ENCODE measurements at places on chromosomes 2 and 18. TPM values are rescaled to one million over a fixed set of nuclear protein-coding genes. Genes with fewer than 3 reads are reported as not detected.

- no peak for ATAC-seq
Observed at GRCh38 chr2:120726245-120726644, 9.4 kb upstream of the GLI2 start.

DNA sequence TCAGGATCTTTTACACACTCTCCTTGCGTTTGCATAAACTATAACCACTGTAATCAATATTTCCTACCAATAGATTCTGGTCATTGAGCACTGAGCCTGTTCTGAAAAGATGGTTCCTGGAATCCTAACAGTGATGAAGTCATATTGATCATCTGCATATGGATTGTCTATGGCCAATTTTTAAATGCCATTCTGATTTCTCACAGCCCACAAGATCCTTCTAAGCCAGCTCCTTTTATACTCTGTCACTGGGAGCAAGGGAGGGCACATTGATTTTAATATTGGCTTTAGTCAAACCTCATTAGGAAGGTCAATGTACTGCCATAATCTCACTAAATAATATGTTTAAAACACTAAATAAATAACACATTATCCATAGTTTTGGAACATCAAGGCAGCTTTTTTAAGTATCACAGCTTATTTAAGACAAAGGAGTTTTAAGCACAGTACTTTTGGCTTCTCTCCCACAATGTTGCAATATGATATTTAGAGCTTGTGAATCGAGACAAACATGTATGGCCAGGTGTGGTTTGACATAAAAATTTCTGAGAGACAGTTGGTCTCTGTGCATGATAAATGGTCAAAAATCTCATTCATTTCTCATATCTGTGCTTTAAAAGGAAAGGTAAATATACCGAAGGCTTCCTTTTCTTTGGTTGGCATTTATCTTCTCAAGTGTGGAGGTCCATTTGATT lies 267.3 kb downstream of the MTX2 start:
- ATAC-seq = peak; percentile 64

DNA sequence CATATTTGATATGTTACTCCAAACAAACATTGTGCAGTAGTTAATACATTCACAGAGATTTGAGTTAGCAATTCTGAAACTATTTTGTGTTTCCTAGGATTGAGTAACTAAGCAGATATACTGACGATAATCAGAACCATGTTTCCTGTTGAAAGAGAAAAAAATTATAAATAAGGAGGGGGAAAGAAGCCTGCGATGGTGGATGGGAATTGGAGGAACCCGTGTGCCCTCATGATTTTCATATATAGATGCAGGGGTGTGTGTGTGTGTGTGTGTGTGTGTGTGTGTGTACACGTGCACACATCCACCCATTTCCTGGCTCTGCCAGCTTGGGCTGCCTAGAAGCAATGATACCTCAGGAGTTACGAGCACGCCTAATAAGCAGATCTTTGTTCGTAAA lies 56.9 kb downstream of the LPIN2 start:
- no peak for ATAC-seq

DNA sequence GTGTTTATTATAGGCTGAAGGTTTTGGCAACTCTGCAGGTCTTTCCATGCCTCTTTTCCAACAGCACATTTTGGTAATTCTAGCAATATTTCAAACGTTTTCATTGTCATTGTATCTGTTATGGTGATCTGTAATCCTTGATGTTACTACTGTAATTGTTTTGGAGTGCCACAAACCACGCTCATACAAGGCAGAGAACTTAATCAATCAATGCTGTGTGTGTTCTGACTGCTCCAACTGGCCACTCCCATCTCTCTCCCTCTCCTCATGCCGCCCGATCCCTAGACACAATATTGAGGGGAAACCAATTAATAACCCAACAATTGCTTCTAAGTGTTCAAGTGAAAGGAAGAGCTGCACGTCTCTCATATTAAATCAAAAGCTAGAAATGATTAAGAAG lies 32.9 kb downstream of the HDLBP start:
- ATAC-seq = no peak

TNP1 gene
- not detected for total RNA-seq

DNA sequence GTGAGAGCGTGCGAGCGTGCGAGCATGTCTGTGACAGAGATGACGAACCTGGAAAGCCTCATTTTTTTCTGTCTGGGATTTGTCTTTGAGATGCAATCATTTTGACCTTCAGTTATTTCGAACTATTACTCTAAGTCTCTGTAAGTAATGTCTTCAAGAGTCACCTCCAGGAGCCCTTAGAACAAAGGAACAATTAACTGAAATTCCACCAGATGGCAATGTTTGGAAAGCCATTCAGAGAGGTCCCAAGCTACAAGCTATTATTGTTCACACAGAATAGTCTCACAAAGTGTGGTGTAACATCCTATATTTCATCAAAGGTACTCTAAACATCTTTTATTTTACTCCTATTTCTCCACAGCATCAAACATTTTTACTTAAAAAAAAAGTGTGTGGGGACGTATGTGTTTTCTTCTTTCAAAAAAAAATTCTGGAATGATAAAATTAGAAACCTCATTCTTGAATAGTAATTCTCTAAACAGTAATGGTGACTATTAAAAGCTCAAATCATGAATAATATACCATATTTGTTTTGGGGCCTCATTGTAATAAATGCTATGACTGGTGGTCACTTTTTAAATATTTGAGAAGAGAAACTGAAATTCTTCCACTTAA lies 35.1 kb upstream of the MAPRE2 start:
- peak; percentile 57 for ATAC-seq

FOXD4L1 gene
- 0.16 TPM for total RNA-seq

PCARE gene
- 0.08 TPM for total RNA-seq

GRCh38 chr2:230784795-230785194 lies 72.2 kb downstream of the CAB39 start:
- ATAC-seq = peak; percentile 27

DNA sequence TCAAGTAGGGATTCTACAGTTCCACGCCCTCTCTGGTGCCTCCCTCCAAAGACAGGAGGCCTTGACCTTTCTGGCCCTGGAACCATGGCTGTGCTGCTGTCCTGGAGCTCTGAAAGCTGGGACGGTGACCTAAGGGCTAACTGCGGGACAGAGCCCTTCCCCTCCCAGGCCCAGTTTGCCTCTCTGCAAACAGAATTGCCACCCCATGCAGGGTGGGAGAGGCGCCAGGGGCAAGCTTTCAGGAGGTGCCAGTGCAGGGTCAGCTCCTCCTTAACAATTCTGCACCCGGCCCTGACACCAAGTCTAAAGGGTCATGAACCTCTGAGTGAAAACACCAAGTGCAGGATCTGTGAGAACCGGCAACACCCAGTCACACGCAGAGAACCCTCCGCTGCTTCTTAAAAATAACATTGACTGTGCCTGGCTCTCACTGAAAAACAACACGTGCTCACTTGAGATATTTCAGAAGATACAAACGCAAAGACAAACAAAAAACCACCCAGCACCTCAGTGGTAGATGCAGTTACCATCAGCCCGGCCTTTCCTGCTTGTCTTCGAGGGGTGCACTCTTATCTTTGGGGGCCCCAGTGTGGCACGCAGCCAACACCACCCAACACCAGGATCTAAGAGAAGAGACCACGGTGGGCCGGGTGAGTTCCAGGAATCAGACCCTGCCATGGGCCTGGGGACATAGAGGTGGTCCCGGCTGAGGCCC lies 1.1 kb upstream of the SNED1 start:
- ATAC-seq = no peak

- ATAC-seq = no peak
Observed at GRCh38 chr2:167980439-167980838, 267.0 kb downstream of the STK39 start.

POTEC gene
- not detected for total RNA-seq

DNA sequence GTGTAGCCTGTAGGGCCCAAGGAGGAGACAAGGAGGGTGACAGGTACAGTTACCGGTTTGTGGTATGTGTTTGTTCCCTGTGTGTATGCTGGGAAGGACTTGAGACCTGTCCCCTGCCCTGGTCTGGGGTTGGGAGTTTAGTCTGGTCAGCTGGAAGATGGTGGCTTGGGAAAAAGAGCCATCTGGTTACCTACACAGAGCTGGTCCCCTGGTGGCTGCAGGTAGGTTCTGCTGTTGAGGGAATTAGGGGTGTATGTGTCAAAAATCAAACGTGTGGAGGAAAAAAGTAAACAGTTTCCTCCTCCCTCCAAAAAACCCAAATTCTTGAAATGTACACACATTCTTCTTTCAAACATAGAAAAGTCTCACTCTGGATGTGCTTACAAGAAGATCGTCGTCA lies 24.3 kb downstream of the PTMA start:
- ATAC-seq = no peak

BMP10 gene
- total RNA-seq = not detected

ANKRD30BL gene
- not detected for total RNA-seq

DNA sequence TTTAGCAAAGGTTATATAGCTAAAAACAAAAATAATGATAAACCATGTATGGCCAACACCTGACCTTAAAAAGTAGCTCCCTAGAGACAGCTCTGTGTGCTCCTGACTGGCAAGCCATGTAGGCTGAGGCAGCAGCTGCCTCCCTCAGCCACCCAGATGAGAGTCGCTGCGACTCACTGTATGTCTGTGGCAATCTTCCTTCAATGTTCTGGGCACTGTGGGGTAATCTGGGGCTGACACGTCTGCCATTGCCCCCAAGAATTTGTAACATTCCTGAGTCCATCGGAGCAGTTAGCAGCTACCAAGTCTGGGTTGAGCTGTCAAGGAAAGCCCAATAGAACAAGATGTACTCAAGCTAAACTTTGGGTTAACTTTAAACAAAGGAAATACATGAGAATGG lies 106.4 kb upstream of the DAPL1 start:
- peak; percentile 49 for ATAC-seq

DNA sequence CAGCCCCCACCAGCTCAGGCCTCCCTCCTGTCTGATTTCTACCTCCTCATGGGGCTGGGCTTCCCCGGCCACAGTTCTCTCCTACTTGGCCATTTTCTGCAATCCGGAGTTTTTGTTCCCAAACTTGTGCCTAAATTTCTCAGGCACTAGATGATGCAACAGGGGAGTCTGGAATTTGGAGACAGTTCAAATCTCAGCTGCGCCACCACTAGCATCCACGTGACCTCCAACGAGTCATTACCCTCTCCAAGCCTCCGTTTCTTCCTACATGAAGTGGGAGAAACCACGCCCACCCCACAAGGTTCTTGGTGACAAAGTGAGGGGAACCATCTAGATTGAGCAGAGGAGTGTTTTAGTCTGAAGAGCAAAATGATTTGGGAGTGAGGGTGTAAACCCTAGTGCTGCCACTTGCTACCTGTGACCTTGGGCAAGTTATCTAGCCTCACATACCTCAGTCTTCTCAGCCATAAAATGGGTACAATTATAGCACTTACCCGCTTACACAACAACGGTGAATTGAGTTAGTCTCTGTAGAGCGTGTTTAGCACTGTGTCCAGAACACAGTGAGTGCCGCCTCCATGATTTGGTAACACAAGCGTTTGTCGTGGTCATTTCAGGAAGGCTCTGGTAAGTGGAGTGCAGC lies 61.4 kb upstream of the ASAP2 start:
- ATAC-seq = no peak
